NCI-H345 (cell line): ENCODE measurements at places on chromosomes 2 and 18.

DNA sequence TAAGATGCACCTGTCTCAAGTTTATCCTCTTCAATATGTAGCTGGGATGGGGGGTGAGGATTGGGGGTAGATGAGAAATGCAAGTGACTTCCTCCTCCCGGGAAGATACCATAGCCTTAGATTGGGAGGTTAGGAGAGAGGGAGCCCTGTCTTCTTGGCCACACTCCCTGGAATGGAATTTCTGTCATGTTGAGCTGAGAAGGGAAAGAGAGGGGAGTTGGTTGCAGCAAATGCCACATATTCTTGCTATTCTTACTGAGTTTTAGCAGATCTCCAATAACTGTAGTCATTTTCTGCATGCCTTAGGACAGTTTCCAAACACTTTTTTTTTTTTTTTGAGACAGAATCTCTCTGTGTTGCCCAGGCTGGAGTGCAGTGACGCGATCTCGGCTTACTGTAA is 35.9 kb downstream of the TAF4B start:
- no peak for DNase-seq

DNA sequence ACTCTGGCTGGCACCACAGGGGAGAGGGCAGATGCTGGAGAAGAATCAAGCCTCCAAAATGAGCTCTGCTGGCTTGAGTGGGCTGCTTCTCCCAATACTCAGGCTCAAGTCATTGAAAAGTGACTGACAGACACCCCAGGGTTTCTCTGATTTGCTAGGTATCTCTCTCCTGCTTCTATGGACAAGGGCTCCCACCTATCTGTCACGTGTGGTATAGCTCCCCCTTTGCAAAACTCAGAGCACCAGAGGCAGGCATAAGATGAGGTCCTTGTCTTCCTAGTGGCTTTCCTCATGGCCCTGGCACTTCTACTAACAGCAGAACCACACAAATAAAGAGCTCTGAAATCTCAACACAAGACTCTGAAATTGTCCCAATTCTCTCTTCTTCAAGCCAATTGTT is 105.2 kb downstream of the GALNT14 start:
- DNase-seq, result no peak

DNA sequence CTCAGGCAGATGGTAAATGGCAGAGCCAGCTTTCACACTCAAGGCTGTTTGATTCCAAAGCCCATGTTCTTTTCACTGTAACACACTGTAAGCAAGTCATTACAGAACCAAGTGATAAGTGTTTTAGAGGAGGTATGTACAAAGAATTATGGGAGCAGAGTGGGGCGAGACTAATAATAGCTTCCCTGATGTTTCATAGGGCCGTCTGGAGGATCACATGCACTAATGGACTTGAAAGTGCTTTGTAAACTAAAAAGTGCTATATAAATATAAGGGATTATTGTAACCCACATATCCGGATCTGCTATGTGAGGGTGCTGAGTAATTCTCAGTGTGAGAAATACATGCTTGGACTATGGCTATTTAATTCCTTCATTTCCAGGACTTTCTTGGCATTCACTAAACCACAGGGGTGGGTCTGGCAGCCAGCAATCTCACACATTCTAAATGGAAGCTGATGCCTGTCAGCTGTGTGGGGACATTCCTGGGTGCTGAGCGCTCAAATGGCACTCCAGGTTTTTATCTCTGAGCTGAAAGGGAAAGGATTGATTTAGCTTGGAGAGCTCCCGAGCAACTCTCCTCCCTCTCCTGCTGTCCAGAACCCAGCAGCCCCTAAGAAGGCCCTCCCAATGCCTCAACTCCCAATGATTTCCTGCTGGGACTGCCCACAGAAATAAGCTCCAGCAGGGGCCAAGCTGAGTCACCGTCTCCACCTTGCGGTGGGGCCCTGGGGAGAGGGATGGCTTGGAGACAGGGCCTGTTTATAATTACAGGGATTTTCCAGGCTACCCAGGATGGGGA is 222.8 kb downstream of the SOX11 start:
- DNase-seq, result peak; percentile 75

- no peak for DNase-seq
Observed at GRCh38 chr2:56211048-56211447, 27.3 kb downstream of the CCDC85A start.

DNA sequence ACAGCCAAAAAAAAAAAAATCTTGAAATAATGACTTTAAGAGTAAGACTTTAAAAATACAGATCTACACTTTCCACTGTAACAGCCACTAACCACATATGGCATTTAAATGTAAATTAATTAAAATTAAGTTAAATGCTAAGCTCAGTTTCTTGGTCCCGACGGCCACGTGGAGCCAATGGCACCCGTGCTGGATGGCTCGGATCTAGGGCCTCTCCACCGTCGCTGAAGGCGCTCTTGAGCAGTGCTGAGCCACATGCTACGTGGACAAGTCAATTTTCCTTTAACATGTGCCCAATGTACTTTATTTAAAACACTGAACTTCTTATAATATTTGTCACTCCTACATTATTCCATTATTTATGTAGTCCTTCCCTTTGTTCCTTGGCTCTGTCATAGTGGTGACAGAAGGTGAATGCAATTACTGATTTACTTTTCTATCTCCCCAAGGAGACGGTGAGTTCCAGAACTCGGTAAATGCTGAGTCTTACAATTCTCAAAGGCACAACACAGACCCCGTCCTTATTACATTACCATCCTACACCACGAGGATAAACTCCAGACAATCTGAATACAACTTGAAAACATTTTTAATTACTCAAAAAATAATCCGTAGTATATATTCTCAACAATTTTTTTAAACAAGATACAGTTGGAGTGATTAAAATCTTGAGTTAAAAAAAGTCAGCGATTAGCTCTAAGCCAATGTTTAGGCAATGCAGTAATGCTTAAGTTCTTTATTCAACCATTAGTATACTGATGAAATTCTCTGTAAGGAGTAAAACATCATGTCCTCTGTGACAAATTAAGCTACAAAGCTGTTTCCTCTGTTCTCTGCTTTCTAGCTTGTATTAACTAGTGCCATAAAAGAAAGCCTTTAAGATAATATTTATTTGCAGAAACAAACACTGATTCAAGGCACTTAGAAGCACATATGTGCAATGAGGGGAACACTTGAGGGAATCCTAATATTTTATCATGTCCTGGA is 95.1 kb downstream of the AFF3 start:
- DNase-seq, result no peak

DNA sequence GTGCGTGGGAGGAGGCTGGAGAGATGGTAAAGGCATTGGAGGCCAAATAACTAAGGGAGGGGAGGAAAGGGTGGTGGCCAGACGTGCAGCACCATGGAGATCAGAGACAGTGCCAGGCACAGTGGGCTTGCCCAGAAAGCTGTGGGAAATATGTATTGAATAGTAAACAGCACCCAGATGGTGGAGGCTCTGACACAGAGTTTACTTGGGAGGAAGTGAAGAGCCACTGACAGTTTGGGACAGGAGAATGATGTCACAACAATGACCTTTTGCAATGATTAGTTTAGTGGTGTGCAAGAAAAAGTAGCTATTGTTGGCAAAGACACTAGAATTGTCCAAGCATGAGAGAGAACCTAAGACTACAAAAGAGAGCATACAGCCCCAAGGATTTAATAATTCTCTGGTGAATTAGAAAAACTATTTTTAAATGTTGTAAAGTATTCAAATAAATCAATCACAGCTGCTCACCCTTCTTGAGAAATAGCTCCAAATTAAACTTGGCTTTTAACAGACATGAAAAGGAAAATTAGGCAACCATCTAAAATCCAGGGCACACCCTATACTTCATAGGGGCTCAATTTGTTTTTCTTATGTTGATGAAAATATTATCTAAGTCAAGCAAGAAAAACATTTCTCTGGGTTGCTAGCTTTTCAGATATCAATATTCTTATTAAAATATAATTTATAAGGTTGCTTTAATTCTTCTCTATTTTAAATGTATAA is 458.7 kb upstream of the HNRNPA3 start:
- no peak for DNase-seq

DNA sequence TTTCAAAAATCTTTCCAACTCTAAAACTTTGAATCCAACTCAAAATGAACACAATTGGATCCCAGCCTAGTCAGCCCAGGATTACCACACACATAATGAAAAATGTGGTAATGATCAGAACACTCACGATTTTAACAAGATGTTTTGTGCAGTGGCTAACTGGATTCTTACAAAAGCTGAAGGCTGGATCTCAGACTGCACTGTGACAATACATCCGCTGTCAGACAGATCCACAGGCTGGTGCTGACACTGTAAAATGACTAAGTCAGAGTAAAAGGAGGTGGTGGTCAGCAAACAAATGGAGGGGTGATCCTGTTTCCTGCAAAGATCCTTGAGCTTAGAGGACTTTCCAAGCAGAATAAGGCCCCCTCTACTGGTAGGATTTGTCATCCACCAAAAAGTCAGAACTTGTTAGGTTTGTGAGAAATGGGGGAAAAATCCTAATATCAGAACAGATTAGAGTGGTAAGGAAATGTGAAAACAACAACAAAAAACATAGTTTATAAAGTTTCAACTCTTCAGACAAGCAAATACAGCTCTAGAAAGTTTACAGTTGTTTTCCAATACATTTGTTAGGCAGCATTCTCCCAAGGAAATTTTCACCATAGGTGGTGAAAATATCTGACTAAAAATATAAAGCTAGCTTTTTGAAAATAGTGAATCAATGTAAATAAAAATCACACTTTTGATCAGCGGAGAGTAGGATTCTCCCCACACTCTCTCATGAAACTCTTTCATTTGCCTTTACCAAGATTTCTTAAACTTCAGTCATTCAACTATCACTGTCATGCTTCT is 211.9 kb downstream of the AGPS start:
- DNase-seq, result peak; percentile 6

DNA sequence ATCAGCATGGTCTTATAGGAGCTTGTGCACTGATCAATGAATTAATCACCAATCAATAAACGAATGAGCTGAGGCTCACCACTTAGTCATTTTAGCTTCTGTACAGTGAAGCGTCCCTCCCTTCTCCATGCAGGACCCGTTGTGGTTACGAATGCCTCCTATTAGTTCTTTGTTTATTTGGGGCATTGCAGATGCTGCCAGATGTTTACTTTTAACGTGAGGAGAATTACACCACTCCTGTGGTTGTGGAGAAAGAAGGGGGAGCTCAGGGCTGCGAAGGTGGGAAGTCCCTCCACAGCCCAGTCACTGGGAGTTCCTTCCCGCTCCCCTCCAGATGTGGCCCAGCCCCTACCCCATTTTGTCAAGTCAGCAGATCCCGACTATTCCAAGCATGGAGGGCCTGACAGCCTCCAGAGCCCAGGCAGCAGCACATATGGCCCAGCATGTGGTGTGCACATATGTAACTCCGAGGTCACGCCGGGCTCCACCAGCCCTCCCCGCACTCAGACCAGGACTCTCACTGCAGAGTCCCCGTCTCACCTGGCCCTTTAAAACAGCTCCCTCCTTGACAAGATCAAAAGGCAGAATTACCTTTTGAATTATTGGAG is 20.9 kb downstream of the PKDCC start:
- no peak for DNase-seq

GRCh38 chr18:37502036-37502435 is 63.6 kb downstream of the CELF4 start:
- no peak for DNase-seq

- DNase-seq, result no peak
Observed at GRCh38 chr2:66509326-66509811, 74.4 kb downstream of the MEIS1 start.

DNA sequence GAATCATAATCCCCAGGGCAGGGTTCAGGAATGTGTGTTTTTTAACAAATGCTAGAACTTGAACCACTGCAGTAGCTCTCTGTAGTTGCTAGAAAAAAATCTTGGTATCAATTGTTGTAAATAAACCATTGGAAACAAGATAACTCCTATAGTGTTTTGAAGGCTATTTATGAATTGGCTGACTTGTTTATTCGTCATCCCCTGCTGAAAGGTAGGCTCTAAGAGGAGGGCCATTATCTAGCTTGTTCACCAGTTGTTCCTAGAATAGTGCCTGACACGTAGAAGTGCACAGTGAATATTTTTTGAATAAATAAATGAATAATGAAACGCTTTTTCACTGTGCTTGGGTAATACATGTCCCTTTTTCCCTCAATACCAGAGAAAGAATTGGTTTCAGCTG is 211.4 kb downstream of the BABAM2 start:
- DNase-seq, result no peak

DNA sequence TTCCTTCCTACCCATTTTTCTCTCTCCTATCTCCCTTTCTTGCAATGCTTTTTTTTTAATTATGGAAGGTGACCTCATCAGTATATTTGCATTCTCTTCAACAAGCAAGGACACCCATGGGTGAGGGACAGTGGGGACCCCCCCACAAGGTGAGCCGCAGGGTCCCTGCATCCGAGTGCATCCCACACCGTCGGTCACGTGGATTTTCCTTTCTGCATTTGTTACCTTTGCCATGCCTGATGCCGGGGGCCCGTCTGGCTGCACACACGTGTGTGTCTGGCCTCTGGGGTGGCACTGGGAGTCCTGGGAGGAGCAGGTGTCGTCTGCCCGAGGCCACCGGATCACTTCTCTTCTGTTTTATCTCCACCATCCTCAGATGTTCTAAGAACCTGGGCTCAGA is 30.1 kb upstream of the SNTG2 start:
- DNase-seq, result no peak

DNA sequence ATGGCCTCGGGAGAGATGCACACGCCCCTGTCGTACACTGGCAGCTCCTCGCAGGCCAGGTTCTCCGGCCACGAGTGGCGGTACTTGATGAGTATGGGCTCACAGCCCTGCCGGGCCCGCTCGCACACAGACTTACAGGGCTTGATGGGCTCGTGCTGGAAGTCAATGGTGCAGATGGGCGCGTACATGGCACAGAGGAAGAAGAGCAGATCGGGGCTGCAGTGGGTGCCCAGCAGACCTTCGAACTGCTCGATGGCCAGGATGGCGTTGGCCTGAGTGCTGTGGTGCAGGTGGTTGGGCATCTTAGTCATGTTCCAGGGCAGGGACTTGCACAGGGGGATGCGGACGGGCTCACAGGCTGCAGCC is 359 bp downstream of the FRZB start:
- no peak for DNase-seq

DNA sequence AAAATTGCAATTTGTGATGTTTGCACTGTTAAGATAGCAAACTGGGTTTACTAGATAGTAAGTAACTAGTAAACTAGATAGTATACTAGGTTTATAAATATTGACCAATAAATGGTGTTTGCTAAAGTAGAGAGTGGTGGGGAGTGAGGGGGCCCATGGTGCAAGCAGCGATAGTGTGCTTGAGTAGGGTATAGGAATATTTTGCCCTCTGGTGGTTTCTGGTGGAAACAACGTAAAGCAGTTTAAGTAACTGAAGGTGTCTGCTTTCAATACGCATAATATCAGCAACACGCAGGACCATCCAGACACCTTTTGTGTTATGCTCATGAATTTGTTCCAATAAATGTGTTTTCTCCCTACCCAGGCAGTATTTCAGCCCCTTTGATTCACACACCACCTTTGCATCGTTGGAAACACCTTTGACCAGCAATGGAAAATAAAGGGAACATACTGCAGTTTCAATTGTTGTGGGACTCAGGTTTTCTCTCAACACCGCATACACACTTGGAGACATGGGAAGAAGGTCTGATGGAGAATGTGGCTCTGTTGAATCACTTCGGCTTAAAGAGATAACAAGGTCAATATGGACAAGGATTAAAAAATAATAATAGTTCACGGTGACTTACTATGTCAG is 16.7 kb upstream of the STAT1 start:
- DNase-seq, result peak; percentile 60

- no peak for DNase-seq
Observed at GRCh38 chr2:196696423-196697079, 57.0 kb downstream of the CCDC150 start.

GRCh38 chr18:61833387-61833786 is 59.4 kb downstream of the RNF152 start:
- no peak for DNase-seq

- no peak for DNase-seq
Observed at GRCh38 chr2:109237792-109238191, 108.8 kb downstream of the SH3RF3 start.
